ENCODE measurements at places on chromosomes 5 and 9.

GRCh38 chr5:172701291-172701656 is 60.2 kb downstream of the NEURL1B start:
- no peak for DNase-seq

- no peak for DNase-seq
Observed at GRCh38 chr5:83653669-83654068, 67.0 kb downstream of the HAPLN1 start.

DNA sequence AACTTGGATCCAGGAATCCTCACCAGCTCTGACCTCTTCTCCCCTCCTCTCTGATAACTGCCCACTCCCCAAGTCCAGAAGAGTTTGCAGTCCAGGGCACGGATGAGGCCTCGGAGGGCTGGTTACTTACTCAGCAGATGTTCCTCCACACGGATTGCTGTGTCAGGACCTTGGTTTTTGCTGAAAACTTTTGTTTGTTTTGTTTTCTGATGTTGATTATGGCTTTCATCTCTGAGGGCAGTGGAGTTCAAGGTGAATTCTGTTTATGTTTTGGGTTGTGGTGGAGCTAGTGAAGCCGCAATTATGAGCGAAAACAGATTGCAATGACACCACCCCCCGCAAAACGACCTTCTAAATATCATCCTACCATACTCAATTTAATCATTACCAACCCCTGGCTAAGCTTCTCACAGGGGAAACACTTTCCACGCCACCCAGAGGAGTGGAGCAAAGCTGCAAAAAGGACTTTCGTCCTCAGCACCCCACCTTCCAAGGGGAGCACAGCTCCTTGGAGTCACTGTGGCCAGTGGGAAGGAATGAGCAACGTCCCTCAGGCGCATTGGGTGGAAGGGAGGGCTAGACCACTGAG is 92.7 kb upstream of the SAP30L start:
- no peak for DNase-seq

GRCh38 chr5:128084228-128085167 is 932 bp downstream of the SLC12A2 start:
- peak; percentile 54 for DNase-seq

DNA sequence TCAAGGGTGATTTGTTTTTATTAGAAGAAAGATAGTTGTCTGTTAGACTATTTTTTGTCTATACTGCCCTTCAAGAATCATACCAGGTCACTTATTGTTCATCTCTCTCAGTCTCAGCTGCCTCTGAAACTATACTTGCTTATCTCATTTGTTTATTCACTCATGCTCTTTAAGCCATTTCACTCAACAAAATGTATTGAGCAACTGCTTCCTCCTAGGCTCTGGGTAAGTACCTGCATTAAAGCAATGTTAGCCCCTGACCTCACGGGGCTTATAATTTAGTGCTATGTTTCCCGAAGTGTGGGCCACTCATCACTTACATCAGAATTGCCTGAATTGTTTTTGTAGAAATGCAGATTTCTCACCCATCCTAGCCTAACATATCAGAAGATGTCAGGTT is 100.9 kb downstream of the DPYSL3 start:
- DNase-seq = no peak

- DNase-seq = no peak
Observed at GRCh38 chr5:163508753-163509152, 3.3 kb downstream of the MAT2B start.

GRCh38 chr9:94743035-94743954 is 16.8 kb downstream of the AOPEP start:
- no peak for DNase-seq

- no peak for DNase-seq
Observed at GRCh38 chr9:74848153-74848525, 39.6 kb downstream of the TRPM6 start.

DNA sequence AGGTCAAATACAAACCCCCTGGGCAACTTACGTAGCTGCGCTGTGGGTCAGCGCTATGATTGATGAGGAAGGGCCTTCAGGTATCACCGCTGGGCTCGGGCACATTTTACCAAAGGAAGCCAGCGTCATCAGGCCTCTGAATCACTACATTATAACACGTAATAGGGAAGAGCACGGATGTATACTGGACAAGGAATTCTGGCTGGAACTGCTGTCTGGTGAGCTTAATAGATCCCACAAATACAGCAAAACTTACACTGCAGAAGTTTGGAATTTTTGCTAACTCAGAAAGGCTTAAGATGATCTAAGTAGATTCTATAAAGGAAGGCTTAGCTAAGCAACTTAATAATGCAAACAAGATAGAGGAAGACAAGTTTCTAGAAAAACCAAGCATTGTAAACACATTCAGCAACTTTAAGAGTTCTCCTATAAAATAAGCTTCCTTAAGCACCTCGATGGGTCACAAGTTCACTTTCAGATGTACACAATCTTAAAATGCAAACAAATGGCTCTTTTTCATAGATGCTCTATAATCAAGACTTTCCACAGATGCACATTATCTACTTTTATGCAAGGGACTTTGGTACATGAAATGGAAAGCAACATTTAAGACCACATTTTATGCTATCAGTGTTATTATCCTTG is 360.1 kb upstream of the PANK3 start:
- no peak for DNase-seq

- no peak for DNase-seq
Observed at GRCh38 chr9:92509050-92509449, 26.7 kb downstream of the ECM2 start.

DNA sequence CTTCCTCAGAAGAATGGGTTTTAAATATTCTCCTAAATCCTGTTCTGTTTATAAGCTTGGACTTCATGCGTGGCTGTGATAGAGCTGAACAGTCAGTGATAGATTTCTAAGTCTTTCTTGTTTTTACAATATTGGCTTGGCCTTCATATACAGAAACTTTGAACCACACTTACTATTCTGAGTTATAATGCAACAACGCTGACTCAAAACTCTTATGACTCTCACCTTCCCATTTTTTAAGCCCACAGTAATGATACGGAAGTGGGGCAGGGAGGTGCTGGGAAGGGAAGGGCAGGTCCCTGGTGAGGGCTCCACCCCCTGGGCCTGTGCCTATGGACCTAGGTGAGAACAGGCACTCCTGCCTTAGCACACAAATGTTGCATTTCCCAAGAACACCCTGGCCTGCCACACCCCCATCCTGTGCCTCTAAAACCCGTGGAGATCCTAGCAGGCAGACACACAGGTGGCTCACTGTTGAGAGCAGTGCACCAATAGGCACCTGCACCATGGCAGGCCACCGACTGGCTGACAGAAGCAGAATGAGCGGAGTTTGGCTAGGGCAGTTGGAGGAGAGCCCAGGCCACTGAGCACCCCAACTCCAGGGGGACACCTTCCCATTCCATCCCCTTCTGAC is 376.7 kb downstream of the GABRG2 start:
- DNase-seq = no peak

DNA sequence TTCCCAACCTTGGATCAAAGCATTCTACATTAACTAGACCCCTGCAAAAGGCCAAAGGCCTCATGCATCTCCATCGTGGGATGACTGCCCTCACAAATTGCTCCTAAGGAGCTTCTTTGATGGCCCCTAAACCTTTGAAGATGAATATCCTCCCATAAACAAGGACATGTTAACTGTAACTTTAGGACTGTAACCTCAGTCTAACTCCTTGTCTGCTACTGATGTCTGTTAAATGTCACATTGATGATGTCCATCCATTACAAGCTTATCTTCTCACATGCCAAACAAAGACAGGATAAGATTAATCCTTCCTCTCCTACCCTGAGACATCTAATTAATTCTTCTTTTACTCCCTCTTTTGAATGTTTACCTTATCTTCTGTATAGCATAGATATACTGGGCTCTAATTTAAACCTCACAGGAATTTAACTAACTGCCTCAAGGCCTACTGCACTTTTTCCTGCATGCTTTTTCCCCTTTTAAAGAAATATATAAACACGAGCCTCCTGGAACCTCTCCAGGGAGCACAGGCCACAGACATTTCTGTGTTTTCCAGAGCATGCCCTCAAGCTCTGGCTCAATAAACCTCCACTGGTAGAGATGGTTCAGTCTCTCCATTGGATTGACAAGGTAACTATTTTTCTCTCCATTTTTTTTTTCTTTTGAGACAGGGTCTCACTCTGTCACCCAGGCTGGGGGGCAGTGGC is 90.6 kb upstream of the SLC25A48 start:
- no peak for DNase-seq

GRCh38 chr9:5085993-5086392 is 99.4 kb downstream of the INSL6 start:
- DNase-seq = no peak

- DNase-seq = no peak
Observed at GRCh38 chr5:100505984-100506670, 29.0 kb upstream of the FAM174A start.

- DNase-seq = no peak
Observed at GRCh38 chr9:136202454-136203407, 2.2 kb downstream of the LHX3 start.

GRCh38 chr5:149002761-149003689 is 59.8 kb downstream of the SH3TC2 start:
- DNase-seq = no peak

All from CD4-positive, alpha-beta T cell (primary cell).